CD4-positive, alpha-beta T cell treated with Interleukin-10 for 1 hour (primary cell): ENCODE measurements at places on chromosomes 13 and 19.

DNA sequence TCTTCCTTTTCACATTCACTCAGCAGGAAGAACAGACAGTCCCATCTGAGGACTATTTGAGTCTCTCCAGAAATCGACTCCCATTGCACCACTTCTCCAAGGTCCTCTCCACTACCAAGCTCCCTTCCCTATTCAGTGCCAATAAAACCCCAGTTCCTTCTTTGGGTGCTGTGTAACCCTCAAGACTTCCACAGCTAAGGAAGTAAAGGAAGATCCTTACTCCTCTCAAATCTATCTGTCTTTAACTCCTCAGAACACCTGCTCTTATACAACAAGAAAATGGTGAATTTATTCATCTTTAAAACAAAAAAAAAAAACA lies 29.2 kb upstream of the TM9SF2 start:
- no peak for DNase-seq

DNA sequence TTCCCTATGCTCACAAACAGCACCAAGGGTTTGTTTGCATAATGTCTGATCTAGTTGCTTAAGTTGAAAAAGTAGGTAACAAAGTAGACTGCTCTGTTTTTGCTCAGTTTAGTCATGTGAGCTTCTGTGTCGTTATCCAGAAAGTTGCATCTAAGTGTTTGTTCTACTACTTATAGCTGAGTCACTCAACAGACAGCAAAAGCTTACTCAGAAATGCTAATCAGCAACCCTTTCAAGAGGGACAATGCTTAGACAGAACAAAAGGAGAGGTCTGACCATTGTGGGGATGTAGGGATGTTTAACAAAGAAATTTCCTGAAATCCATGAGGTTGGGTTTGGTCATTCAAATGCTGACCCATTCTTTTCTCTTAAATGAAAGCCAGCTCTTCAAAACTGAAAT lies 106.4 kb downstream of the ATP8A2 start:
- no peak for DNase-seq

- no peak for DNase-seq
Observed at GRCh38 chr13:51768378-51768921, 35.5 kb downstream of the DHRS12 start.

GRCh38 chr13:59677430-59677829 lies 486.3 kb downstream of the DIAPH3 start:
- no peak for DNase-seq

DNA sequence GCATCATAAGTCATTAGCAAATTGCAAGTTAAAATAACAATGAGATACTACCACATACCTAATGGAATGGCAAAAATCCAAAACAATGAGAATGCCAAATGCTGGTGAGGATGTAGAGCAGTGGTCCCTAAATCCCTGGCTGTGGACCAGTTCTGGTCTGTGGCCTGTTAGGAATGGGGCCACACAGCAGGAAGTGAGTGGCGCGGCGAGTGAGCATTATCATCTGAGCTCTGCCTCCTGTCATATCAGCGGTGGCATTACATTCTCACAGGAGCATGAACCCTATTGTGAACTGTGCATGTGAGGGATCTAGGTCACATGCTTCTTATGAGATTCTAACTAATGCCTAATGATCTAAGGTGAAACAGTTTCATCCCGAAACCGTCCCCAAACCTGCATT lies 1694.4 kb downstream of the EFNB2 start:
- DNase-seq, result no peak

- no peak for DNase-seq
Observed at GRCh38 chr19:37867831-37868230, 38.6 kb downstream of the WDR87 start.

DNA sequence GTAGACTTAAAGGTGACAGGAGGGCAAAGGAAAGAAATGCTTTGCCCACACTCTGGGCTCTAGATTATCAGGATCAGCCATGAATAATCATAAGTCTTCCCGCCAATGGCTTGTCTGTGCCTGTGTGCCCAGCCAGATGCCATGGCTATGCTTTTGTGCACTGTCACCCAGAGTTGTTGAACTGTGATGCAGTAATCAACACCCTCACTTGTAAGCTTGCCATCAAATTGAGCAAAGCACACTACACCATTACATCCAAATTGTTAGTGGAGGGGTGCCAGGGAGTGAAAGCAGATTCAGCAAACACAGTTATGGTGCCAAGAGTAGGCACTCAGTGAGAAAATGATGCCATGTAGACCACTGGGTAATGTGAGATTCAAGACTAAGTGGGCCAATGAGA lies 845.3 kb upstream of the MIR17HG start:
- no peak for DNase-seq

- DNase-seq, result no peak
Observed at GRCh38 chr13:27130223-27130978, 41.2 kb downstream of the USP12 start.

DNA sequence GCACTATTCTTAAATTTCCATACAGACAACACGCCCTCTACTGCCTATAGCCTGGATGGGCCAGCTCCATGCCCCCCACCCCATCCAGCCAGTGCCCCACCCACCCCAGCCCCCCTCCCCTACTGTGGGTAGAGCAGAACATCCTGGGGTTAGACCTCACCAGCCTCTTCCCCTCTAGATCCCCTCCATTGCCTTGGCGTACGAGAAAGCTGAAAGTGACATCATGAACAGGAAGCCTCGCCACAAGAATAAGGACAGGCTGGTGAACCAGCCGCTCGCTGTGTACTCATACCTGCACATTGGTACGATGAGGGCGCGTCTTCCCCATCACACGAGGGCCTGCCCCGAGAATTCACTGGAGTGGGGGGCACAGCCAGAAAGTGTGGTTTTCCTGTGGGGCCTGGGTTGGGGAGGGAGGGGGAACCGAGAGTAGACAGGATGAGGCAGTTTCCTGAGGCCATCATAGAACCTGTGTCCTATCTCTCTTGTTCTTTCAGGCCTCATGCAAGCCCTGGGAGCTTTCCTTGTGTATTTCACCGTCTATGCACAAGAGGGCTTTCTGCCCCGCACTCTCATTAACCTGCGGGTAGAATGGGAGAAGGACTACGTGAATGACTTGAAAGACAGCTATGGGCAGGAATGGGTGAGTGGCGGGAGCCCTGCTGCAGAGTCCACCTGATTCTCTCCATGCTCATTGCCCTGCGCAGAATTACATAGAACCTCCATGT lies 29.1 kb downstream of the ATP12A start:
- peak; percentile 68 for DNase-seq

GRCh38 chr19:17246681-17247425 lies 1.1 kb upstream of the NR2F6 start:
- DNase-seq, result no peak
